ENCODE measurements at places on chromosomes 11 and 22.

DNA sequence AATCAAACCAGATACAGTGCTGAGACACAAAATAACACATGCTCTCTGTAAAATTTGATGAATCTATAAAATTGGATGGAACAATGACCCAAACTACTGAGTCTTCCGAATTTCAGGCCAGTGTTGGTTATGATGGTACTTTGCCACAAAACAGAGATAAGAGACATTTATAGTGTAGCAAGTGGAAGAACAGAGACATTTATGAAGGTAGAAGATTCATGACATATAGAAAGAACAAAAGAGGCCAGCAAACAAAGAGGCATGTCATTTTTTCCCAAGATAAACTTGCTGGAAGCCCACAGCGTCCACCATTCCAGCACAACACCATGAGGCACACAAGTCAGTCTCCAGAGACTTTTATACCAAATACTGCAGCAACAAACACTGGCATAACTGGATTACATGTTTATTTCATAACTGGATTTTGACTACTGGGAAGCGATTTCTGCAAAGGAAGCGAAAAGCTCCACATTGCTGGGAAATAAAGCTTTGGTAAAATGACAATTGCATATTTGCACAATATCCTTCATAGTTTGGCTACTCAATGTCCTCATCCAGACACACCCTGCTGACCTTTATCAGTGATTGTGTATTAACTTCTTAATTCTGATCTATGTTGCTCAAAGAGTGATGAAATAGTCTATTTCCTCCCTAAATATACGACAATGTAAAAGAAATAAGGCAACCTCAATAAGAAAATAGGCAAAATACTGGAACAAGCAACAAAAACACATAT, 17.5 kb downstream of the DDI1 start:
- DNase-seq = no peak

DNA sequence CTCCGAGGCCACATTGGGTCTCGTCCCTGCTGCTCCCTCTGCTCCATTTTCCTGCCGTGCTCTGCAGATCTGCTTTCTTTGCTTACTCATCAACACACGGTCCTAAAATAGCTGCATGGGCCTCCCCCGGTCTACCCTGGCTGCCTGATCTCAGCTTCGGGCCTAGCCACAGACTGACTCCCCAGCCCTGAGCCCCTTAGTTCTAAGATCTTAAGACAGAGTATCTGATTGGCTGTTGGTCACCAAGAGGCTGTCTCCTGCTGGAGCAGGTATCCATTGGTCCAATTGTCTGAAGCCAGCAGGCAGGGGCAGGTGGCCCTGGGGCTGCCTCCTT, 53.7 kb upstream of the NECTIN1 start:
- peak; percentile 54 for DNase-seq

DNA sequence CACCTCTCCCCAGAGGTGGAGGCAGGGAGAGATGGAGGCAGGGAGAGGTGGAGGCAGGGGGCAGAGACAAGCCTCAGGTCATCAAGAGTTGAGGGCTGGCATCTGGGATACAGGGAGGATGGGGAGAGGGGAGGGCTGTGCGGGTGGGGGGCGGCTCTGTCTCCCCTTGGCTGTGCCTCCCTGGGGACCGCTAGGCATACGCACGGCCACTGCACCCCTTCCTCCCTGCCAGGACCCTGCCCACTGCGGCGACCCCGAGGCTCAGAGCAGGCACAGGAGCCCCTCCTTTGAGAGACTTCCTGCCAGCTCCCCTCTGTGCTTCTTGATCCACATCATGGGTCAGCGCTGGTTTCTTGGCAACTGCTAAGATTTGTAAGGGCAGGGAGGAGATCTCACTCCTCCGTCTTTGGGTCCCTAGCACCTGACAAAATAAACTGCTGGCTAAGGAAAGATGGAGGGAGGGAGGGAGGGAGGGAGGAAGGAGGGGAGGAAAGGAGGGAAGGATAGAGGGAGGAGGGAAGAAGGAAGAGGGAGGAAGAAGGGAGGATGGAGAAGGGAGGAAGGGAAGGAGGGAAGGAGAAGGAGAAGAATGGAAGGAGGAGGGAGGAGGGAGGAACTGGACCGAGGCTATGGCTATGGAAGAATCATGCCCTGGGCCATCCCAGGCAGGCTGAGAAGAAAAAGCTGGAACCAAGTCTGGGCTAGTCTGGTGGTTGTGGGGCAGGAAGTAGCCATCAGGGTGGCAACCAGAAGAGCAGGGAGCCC, 18.5 kb downstream of the PRR33 start:
- no peak for DNase-seq

DNA sequence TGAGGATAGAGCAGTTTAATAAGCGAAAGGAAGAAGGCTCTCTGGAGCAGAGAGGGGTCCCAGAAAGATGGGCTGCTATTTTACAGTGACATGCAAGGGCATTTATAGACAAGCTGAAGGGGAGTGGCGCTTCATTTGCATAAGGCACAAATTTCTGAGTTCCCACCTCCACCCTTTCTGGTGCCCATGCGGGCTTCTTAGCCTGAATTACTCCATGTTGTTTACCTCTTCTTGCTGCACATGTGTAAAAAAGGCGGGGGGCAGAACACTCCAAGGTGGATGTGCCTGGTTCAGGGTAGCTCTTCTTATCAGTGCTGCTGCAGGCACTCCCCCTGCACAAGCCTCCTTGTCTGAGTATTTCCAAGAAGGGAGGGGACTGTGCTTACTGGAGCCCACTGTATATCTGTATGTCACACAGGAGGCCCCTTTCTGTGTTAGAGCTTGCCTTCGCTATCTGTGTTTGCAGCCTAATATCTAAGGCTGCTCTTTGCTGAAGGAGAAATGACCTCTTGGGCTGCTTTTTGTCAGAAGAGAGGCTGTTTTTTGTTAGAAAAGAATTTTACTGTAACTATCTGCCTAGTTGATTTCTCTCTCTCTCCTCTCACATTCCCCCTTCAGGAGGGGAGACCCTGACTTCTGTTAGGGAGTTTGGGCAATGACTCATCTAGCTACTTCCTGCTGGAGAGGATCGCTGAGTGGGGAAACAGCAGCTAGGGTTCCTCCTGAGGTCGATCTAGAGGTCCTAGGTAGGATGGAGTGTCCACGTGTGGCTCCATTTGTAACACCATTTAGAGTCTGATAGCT, 1057.0 kb upstream of the CNTN5 start:
- no peak for DNase-seq

DNA sequence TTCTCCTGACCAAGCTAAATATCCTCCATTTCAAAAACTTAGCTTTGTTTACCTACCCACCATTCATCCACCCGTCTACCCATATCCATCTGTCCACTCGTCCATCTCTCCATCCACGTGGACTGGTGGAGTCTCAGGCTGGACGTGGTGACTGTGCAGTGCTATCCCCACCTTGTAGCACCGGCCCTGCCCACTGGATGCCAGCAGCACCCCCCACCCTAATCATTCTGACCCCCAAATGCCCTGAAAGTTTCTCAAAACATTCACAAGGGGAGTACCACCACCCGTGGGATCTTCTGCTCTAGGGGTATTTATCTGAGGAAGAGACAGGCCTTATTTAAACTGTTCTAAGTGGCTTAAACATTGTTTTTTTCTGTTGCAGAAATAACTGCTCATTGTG, 206.4 kb downstream of the TBC1D22A start:
- no peak for DNase-seq

DNA sequence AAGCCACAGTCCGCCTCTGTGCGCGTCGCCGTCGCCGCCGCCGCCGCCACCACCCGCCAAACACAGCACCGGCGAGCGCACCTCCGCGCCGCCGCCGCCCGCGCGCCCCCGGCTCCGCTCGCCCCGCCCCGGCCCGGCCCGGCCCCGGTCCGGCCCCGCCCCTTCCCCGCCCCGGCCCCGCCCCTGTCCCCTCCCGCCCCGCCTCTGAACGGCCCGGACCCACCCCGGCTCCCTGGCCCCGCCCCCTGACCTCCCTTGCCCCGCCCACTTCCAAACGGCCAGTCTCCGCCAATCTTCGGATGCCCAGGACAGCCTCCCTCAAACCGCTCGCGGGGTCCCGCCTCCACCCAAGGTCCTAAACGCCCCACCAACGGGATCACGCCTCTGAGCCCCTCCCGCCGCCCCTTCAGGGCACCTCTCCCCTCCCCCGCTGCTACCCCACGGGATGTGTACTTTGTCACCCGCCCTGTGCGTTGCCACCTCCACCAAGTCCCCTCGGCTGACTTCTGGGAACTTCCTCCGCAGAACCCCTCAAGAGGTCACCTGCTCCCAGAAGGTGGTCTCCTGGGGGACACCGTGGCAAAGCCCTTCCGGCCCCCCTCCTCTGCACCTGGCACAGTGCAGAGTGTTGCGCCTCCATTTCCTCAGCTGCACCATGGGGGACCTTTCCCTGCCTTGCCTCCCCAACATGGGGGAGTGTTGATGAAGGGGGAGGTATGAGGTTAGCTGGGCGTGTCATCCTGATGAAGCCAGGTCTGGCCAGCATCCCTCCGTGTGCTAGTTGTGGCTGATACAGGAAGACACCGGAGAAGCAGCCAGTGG, at the start of gene KIAA0930:
KIAA0930 (minus strand) TSS at position 85 of the 822 bp plus-strand sequence. CDS start 191 bp downstream, outside the sequence.
- peak; percentile 97 for DNase-seq

GRCh38 chr11:64729851-64730382, 6.9 kb upstream of the NRXN2 start:
- DNase-seq = peak; percentile 88

- no peak for DNase-seq
These were observed 315.2 kb upstream of the B3GAT1 start for GRCh38 chr11:134727204-134727603.

DNA sequence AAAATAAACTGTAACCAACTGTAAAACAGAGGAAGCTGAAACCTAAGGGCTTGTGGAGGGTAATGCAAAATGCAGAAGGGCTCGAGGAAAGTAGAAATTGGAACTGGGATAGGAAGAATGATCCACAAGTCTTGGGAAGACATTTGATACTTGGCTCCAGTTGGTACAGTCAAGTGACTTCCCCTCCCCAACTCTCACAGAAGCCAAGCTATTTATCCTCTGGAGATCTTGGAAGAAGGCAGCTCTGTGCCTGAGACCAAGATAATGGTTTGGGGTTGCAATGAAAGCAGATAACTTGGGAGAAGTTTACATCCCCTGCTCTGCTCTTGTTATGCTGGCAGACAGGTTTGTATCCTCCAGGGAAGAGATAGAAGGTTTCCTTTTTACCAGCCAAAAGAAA, 198.9 kb upstream of the ZC3H12C start:
- DNase-seq = no peak

- DNase-seq = peak; percentile 68
These were observed 52.4 kb downstream of the GRIK4 start for GRCh38 chr11:120563703-120564572.

GRCh38 chr11:111157571-111157970, 88.0 kb upstream of the POU2AF2 start:
- no peak for DNase-seq

DNA sequence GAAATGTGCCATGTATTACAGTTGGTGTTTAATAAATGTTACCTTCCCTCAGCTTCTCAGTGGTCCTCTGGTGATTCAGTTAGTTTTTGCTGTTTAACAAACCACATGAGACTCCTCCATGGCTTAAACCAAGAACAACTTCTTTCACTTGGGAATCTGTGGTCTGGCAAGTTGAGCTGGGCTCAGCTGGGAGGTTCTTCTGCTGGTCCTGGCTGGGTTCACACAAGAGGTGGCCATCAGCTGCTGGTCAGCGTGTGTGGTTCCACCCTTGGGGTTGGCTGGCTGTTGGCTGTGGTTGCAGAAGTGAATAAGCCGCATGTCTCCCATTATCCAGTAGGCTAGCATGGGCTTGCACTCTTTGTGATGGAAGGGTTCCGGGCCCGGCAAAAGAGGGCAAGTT, 160.5 kb downstream of the MIAT start:
- DNase-seq = no peak

- peak; percentile 30 for DNase-seq
These were observed 45.4 kb upstream of the ANO3 start for GRCh38 chr11:26286472-26287066.

DNA sequence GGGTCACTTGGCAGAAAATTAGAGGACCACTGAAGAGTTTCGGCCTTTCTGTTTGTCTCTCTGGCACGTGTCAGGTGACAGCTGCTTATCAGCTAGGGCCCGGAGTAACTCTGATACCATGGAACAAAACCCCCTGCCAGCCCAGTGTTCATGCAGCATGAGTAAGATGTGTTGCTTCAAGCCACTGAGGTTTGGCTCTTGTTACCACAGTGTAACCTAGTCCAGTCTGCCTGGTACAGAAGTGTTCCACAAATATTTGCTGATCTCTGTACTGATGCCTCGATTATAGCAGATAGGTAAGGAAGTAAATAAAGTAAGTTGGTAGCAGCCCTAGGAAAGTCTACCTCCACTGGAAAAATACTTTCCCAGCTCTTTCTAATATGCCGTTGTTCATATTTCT, 20.5 kb upstream of the ETS1 start:
- no peak for DNase-seq

- no peak for DNase-seq
These were observed 21.6 kb downstream of the TMPRSS5 start for GRCh38 chr11:113684496-113684895.

Data from iPS-NIHi11 (cell line).